Muscle of leg (tissue), 16 donors: ENCODE measurements at places on chromosomes 7 and 10. TPM values are rescaled to one million over a fixed set of nuclear protein-coding genes. Genes with fewer than 3 reads are reported as not detected.

Gene TAF5
- total RNA-seq = 4.0 TPM

Gene FFAR4
- total RNA-seq = not detected

Gene FERD3L
- not detected for total RNA-seq

Gene TRIM56
- total RNA-seq = 7.2 TPM

Gene PAPOLB
- total RNA-seq = 0.22 TPM

Gene MMRN2
- total RNA-seq = 23.1 TPM

GRCh38 chr7:30329716-30330115 lies 45.3 kb downstream of the ZNRF2 start:
- H3K36me3 ChIP-seq = no peaks in the 10 kb centered on the region
- DNase-seq = peak; percentile 7
- no peak overlapping the region for H3K4me3 ChIP-seq
- H3K4me1 ChIP-seq = no peaks in the 10 kb centered on the region
- H3K27ac ChIP-seq = no peak overlapping the region
- H3K27me3 ChIP-seq = no peaks in the 10 kb centered on the region

GRCh38 chr10:93695740-93696139 lies 6.7 kb downstream of the FRA10AC1 start:
- H3K27me3 ChIP-seq = no peaks in the 10 kb centered on the region
- peak; percentile 12 for DNase-seq
- no peak overlapping the region for H3K27ac ChIP-seq
- peaks cover 37% of the 10 kb centered on the region for H3K36me3 ChIP-seq
- H3K4me1 ChIP-seq = no peaks in the 10 kb centered on the region

GRCh38 chr10:22666287-22667092 lies 47.9 kb downstream of the PIP4K2A start:
- no peak for DNase-seq
- no peak overlapping the region for H3K4me3 ChIP-seq
- no peaks in the 10 kb centered on the region for H3K36me3 ChIP-seq
- H3K4me1 ChIP-seq = peaks cover 9% of the 10 kb centered on the region
- H3K27me3 ChIP-seq = no peaks in the 10 kb centered on the region

DNA sequence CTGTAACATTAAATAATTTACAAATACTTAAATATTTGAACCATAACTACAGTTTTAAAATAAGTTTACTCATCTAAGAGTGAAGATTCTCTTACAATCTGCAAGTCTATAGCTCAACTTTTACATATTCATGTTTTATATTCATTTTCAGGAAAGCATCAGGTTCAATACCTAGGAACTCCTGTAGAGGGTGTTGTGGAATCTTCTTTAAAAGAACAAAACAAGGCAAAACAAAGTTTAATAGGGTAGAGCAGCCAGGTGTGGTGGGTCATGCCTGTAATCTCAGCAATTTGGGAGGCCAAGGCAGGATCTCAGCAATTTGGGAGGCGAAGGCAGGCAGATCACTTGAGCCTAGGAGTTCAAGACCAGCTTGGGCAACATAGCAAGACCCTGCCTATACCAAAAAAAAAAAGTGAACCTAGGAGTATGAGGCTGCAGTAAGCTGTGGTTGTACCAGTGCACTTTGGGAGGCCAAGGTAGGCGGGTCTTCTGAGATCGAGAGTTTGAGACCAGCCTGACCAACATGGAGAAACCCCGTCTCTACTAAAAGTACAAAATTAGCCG lies 45.1 kb downstream of the ST8SIA6 start:
- no peak overlapping the region for H3K4me3 ChIP-seq
- H3K4me1 ChIP-seq = no peaks in the 10 kb centered on the region
- DNase-seq = no peak
- no peak overlapping the region for H3K27ac ChIP-seq
- no peaks in the 10 kb centered on the region for H3K36me3 ChIP-seq
- no peaks in the 10 kb centered on the region for H3K27me3 ChIP-seq

DNA sequence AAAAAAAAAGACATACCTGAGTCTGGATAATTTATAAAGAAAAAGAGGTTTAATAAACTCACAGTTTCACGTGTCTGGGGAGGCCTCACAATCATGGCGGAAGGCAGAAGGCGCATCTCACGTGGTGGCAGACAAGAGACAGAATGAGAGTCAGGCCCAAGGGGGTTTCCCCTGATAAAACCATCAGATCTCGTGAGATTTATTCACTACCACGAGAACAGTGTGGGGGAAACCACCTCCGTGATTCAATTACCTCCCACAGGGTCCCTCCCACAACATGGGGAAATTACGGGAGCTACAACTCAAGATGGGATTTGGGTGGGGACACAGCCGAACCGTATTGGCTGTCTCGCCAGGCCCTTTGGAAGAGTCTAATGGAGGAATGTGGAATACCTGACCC lies 9.0 kb upstream of the MAFK start:
- H3K27ac ChIP-seq = no peak overlapping the region
- H3K27me3 ChIP-seq = peaks cover 26% of the 10 kb centered on the region
- H3K36me3 ChIP-seq = no peaks in the 10 kb centered on the region

- peaks cover 2% of the 10 kb centered on the region for H3K4me1 ChIP-seq
- no peak overlapping the region for H3K27ac ChIP-seq
- no peaks in the 10 kb centered on the region for H3K36me3 ChIP-seq
- no peak for DNase-seq
- no peak overlapping the region for H3K4me3 ChIP-seq
Observed at GRCh38 chr7:132035517-132036362, 479.3 kb upstream of the PODXL start.

DNA sequence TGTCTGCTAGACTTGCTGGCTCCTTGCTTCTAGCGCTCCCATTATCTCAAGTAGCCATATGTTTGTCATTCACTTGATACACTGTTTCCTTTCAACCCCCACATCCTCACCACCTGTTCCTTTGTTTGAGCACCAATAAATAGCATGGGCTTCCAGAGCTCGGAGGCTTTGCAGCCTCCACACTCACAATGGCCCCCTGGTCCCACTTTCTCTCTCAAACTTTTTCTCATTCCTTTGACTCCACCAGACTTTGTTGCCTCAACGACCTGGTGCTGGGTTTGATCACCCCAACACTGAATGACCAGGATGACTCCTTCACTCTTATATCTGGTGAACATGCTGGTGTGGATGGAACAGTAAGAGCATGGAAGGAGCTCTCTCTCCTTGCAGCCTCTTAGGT lies 114.5 kb upstream of the TRIM24 start:
- no peaks in the 10 kb centered on the region for H3K27me3 ChIP-seq
- no peaks in the 10 kb centered on the region for H3K4me1 ChIP-seq
- no peaks in the 10 kb centered on the region for H3K36me3 ChIP-seq
- H3K27ac ChIP-seq = no peak overlapping the region
- no peak for DNase-seq

- H3K27ac ChIP-seq = peak overlapping the region; percentile 62
- no peaks in the 10 kb centered on the region for H3K36me3 ChIP-seq
- peaks cover 27% of the 10 kb centered on the region for H3K4me1 ChIP-seq
- peaks cover 3% of the 10 kb centered on the region for H3K27me3 ChIP-seq
Observed at GRCh38 chr7:101378751-101379174, 16.1 kb downstream of the COL26A1 start.

DNA sequence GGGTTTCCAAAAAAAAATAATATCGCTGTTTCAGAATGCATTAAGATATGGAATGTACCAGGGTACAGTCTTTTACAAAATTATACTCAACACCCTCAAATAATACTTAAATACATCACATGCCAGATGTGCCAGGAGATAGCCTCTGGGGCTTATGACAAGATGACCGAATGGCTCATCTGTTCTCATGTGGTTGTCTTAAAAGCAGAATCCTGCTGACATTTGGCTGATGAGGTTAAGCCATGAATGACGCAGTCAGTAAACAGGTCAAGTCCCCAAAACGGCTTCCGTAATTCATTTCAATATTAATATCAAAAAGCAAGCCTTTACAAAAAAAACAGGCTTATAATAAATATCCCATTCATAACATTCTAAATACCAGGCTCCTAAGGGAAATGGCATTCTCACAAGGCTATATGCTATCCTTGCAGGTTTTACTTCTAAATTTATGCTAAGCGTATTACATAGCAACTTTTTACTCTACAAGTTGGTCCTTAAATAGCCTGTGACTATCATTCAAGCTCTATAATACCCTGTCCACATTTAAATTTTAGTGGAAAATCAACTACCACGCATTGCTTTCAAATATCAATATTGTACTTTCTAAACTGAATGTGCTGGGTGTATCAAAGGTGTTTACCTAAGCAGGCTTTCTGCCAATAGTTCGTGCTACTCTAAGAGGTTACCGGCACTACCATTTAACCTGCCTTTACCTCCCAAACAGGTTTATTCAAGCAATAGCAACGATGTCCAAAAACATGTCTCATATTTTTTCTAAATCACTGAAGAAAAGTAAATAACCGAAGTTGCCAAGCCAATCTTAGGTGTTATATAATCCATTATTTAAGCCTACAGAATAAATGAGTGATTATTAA lies 15.6 kb downstream of the SMURF1 start:
- no peaks in the 10 kb centered on the region for H3K27me3 ChIP-seq
- H3K27ac ChIP-seq = no peak overlapping the region
- no peak for DNase-seq
- H3K4me3 ChIP-seq = no peak overlapping the region

GRCh38 chr7:137965942-137966640 lies 35.8 kb downstream of the CREB3L2 start:
- H3K27ac ChIP-seq = no peak overlapping the region
- DNase-seq = no peak
- no peak overlapping the region for H3K4me3 ChIP-seq
- peaks cover 4% of the 10 kb centered on the region for H3K36me3 ChIP-seq
- no peaks in the 10 kb centered on the region for H3K27me3 ChIP-seq
